ENCODE measurements at places on chromosomes 3 and 15.

- no peak for DNase-seq
Observed at GRCh38 chr15:37055481-37055880, 44.9 kb downstream of the MEIS2 start.

DNA sequence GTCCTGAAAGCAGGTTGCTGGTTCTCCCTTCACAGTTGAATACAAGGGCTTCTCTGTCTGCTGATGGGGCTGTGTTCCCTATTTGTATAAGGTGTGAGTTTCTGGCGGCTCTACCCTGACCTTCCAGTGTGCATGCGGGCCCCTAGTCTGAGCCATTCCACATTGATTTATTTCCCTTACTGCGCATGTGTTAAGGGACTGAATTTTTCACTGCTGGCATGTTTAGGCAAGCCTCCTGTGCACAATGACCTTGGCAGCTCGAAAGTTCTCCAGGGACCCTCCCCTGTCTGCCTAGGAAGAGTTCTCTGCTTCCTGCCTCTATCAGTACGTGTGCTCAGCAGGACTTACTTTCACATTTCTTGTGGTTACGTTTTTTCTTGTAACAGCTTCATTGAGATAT, 11.4 kb downstream of the TRAK1 start:
- DNase-seq = no peak

- DNase-seq = no peak
Observed at GRCh38 chr15:40762919-40763800, 708 bp upstream of the GCHFR start.

DNA sequence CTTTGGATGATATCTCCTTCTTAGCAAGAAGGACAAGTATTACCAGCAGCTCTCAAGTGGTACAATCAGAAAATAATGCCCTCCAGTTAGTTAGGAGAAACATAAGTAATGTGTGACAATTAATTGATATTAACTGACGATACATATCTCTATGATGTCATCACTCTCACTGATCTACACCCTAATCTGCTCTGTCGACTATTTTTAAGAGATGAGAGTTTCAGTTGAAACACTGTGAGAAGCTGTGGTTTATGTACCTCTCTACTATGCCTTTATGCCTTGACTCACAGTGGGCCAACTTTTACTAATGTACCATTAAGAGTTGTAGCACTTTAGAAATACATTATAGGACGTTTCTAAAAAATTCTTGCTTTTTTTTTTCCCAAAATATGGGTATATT, 8.6 kb downstream of the CEP152 start:
- no peak for DNase-seq

DNA sequence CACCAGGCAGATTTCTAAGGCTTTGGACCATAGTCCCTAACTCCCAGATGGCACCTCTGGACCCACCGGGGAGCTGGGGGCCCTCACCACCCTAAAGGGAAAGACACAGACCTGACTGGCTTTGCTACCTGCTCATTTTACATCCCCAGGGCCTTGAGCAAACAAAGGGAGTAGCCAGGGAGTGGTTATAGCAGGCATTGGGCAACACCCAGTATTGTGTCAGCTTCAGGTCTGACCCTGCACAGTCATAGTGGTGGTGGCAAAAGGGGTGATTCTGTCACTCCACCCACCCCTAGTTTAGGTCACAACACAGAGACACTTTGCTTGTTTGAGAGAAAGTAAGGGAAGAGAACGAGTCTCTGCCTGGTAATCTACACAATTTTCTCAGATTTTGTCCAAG, 352.5 kb downstream of the DIPK2A start:
- no peak for DNase-seq
